ENCODE measurements at places on chromosomes 7 and 10.

DNA sequence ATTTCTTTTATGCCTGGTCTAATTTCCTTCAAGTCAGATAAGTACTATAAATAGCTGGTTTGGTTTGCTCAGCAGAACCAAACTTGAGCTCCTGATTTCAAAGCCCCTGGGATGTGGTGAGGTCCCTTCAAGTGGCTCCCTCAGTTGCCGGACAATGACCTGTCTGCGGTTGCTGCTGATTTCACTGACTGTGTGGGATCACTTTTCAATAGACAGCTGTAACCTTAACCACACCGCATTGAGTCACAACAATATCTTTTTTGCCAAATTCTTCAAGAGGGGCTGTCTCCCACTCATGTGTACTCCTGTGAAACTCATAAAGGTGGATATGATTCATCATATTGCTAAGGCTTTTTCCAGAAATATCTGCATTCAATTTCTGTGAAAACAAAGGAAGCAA is 23.1 kb upstream of the ITGA8 start:
- no peak for DNase-seq

DNA sequence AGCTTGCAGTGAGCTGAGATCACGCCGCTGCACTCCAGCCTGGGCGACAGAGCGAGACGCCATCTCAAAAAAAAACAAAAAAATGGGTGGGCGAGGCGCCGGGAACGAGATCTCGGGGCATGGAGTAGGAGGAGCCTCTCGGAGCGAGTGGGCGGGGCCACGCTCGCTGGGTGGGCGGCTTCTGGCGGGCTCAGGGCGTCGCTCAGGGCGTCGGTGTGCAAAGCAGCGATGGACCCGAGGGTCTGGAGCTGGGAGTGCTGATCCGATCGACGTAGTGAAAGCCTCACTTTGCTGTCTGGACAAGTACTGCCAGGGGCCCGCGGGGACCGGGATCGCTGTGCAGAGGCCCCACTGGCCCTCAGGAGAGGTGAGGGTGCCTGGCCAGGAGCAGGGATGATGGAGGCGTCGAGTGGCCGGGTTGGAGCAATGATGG is 22.6 kb upstream of the AMZ1 start:
- DNase-seq: no peak

- DNase-seq: no peak
Observed at GRCh38 chr7:155795951-155796350, 16.3 kb downstream of the SHH start.

GRCh38 chr7:37816922-37817590 is 31.3 kb upstream of the NME8 start:
- no peak for DNase-seq

GRCh38 chr7:143043391-143043790 is 8.8 kb upstream of the OR6V1 start:
- no peak for DNase-seq

DNA sequence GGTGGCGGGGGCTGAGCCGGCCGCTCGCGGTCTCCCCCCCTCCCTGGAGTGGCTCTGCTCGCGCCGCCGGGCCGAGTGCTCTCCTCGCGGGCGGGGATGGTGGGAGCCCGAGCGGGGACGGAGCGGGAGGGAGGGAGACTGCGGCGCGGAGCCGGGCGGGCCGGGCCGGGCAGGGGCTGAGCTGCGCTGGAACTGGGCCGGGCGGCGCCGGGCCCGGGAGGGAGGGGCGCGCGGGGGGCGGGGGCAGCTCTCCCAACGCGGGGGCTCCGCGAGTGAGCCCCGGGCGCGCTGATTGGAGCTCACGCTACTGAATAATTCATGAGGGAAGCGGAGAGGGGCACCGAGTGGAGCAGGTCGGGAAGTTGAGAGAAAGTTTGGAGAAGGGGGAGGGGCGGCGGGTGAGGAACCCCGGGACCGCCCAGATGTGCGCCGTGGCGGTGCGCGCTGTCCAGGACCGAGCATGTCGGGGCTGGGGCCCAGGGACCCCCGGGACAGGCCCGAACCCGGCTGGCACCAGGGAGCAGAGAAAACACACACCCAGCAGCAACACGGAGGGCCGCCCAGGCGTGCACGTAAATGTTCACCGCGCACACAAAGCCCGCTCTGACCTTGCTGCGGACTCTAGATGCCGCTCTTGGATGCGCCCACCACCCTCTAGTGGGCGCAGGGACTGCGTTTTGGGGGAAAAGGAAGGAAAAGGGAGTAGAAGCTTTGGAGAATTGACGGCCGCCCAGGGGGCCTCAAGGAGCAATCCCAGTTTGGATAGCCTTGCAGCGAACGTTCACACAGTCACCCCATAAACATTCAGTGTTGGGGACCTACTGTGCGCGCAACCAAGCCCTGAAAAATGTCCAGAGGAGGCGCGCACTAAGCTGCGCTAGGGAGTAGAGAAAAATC is at the start of gene EPHB4:
EPHB4 (minus strand) TSS at position 194 of the 897 bp plus-strand sequence. CDS start 493 bp downstream, outside the sequence.
- DNase-seq: no peak

DNA sequence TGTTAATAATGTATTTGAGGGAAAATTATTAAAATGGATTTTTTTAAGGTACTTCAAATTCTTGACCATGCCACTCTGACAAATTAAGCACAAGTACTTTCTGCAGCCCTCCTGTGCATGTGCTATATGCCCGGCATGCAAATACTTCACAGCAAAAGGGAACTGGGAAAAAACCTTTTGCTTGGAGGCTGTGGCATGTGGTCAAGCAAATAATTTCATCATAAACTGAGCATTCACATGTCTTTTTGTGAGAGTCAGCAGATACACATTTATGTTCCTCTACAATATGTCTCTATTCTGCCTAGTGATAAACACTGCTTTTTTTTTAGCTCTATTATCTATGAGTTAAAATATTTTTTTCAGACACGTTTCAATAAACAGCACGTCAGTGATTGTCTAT is 53.7 kb upstream of the SEMA3A start:
- DNase-seq: no peak

DNA sequence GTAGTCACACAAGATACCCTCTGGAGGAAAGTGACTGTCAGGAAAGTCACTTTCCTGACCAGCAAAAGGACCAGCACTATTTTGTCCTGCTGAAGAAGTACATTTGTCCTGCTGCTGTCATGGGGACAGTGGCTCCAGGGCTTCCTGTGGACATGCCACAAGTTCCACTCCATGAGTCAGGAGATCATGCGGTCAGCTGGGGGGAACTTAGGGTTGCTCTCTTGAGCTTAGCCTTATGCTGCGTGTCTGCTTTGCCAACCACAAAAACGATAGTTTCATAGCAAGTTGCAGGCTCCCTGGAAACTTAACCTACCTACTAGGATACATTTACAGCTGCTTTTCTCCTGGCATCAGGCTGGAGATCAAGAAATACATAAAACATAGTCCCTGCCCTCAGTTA is 19.8 kb upstream of the ALOX5 start:
- DNase-seq: no peak

- DNase-seq: no peak
Observed at GRCh38 chr7:88150033-88150432, 69.8 kb downstream of the SRI start.

DNA sequence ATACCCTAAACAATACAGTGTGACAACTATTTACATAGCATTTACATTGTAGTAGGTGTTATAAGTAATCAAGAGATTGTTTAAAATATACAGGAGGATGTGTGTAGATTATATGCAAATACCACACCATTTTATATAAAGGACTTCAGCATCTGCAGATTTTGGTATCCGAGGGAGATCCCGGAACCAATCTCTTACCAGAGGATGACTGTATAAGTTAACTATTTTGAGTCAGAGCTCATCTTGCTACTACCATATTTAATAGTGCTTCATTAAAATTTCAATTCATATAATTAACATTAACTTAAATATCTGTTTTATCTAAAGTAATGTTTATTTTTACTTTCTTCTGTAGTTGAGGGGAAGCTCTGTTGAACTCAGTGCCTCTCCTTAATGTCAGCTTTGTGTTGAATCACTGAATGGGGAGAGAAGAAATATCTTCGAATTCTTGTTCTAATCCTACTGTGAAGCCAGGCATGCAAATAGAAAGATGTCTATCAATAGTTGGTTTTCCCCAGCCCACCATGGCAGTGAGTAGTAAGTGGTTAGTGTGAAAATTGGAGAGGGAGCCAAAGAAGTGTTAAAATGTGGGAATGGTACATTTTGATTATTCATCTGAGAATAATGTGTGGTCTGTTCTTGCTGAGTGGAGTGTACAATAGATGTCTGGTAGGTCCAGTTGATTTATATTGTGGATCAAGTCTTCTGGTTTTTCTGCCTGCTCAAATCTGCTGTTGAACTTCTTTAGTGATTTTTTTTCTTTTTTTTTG is 90.1 kb upstream of the CYP26C1 start:
- DNase-seq: no peak

- DNase-seq: no peak
Observed at GRCh38 chr7:87784424-87784823, 91.7 kb downstream of the SLC25A40 start.

DNA sequence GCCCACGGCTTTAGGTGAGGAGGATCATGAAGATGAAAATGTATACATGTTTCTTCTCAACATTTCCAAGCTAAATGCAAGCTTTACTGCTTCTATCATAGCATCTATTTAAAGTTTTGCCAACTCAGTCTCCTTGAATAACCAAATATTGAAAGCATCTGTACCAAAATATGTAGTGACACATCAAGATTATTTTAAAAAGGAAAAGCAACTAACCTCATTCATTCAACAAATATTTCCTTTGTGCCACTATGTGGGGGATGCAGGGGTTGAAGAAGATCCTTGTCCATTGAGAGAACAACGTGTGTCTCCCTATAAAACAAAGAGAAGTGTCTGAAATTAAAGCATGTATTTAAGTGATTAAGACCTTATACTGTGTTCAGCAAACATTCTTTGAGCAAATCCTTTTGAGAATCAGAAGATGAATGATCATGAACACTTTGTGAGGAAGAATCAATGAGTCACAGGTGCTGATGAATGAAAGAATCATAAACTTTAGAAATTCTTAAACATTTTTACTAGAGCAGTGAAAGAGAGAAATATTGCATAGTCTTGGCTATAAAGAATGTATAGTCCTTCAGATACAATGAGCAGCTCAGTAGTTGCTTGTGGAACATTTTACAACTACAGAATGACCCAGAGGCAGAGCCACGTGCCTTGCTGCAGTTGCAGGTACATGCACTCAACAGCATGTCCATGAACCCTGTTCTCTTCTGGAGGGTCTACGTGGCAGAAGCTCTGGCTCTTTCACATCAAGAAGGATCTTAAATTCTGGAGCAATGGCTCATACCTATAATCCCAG is 13.9 kb downstream of the TAS2R60 start:
- DNase-seq: no peak

GRCh38 chr10:117539361-117539773 is 3.2 kb upstream of the EMX2 start:
- no peak for DNase-seq

GRCh38 chr10:33477291-33478088 is 143.0 kb upstream of the NRP1 start:
- no peak for DNase-seq

GRCh38 chr10:10462151-10462941 is 555.3 kb upstream of the CELF2 start:
- DNase-seq: no peak

DNA sequence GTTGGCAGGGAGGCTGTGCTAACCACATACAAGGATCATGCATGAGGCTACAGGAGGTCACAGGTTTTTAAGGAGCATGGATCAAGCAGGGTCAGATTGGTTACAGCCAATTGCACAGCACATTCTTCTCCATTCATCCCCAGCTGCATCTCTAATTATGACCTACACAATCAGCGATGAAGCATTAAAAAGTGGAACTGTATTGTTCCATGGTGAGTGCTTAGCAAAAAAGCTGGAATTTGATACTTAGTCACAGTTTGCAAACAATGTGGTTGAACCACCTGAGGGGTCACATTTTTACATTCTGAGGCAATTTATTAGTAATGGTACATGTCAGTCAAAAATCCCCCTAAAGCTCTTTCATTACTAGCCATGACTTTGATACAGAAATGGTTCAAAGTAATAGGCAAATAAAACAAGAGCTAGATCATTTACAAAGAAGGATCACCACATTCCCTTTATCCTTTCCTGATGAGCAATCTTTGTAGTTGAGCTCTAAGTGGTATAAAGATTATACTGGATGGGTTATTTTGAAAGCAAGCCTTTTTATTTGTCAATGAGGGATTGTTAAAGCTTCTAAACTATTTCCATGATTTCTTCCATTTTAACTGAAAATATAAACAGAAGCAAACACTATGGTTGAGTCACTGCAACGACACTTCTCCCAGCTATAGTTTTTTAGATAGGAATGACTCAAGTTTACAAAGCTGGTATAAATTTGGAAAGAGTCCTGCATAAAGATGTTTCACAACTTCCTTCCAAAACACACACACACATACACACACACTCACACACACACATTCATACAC is 217.8 kb upstream of the SEMA3A start:
- no peak for DNase-seq

DNA sequence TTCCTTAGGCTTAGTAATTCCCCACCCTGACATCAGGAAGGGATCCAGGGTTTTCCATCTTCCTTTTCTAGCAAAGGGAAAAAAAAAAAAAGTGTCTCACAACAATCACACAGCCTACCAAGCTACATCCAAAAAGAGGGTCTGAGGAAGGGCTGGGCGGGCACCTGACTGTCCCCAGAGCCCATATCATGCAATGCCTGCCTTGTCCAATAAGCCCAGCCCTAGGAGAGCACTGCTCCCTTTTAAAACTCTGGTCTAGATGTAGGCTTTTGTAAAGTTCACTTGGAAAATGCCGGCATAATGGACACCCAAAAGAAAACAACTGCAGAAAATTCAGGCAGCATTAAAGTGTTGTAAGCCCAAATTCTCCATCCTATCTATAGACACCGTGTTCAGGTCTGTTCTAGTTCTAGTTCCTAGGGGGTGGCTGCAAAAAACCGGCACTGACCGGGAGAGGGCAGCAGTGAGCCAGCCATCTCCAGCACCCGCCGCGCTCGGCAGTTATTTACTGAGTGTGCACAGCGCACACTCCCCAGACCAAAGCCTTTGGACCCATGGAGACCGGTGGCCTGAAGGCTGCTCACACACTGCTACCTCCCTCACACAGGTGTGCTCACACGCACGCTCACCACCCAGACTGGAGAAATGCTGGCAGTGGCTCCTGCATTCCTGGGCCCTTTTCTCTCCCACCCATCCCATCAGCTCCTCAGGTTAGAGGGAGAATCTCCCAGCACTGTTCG is 48.7 kb downstream of the PODXL start:
- DNase-seq: peak; percentile 59

- DNase-seq: no peak
Observed at GRCh38 chr7:128167042-128167701, 73.9 kb upstream of the LEP start.

DNA sequence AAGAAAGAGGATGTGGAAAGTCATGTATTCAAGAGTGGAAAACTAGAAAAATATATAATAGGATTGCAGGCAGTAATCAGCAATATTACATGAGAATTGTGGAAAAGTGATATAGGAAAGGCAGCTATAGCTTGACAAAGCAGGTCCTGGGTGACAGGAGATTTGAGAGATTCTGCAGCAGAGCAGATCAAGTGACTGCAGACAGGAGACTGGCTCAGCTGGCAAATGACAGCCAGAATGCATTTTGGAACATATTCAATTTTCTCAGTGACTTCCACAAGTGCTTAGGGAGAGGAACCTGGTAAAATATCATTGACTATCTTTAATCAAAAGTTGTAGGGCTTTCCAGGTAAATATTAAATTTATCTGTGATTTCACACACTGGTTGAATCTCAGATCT is 260.5 kb upstream of the CACNA2D1 start:
- no peak for DNase-seq

GRCh38 chr10:86292462-86293395 is 73.9 kb downstream of the GRID1 start:
- no peak for DNase-seq

GRCh38 chr10:8577686-8578085 is 523.2 kb downstream of the GATA3 start:
- DNase-seq: no peak

GRCh38 chr10:30537586-30537985 is 92.0 kb downstream of the LYZL2 start:
- DNase-seq: no peak

- no peak for DNase-seq
Observed at GRCh38 chr7:111958431-111958830, 247.8 kb downstream of the DOCK4 start.
